Right forelimb (tissue), 1 donor: ENCODE measurements at places on chromosomes 4 and X.

- no peak for DNase-seq
These were observed 130.2 kb upstream of the KIT start for GRCh38 chr4:54527532-54527931.

DNA sequence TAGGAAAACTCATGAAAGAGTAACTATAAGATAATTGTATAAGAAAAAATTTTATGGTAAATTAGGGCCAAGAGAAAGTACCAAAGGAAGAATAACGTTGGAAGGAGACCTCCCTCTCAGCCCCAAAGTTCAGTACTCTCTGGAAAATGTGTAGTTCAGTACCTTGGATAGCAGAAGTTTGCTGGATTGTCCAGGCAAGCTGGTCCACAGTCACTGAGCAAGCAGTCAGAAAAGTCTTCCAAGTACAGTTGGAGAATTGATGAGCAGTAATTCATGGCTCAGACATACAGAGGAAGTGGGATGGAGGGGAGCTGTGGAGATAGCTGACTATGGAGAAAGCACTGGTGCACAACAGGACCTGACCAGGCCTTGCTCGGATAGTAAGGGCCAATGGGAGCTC is 598.2 kb upstream of the NDST4 start:
- no peak for DNase-seq

DNA sequence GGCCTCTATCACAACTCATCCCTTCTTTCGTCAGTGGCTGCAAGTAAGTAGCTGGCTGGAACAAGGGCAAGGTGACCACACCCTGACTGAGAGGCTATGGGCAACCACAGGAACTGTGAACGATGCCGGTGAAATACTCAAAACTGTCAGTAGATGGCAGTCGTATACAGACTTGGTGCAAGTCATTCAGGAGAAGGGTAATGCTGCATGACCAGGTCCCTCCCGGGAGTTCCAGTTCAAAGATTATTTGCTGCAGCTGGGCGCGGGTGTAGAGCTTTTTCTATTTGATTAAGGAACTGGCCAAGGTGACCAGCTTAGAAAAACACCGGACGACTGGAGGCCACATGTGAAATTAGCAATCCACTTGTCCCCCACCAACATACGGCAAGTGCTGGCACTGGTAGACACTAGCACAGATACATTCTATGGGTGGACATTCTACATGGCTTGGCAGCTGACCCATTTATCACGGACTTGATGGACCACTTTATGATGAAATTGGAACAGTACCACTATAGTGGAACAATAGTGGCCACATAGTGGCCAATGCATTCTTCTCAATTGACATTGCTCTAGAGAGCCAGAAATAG is 726.6 kb downstream of the TRAM1L1 start:
- peak; percentile 58 for DNase-seq

- no peak for DNase-seq
These were observed 6.6 kb upstream of the APLN start for GRCh38 chrX:129661369-129661768.

DNA sequence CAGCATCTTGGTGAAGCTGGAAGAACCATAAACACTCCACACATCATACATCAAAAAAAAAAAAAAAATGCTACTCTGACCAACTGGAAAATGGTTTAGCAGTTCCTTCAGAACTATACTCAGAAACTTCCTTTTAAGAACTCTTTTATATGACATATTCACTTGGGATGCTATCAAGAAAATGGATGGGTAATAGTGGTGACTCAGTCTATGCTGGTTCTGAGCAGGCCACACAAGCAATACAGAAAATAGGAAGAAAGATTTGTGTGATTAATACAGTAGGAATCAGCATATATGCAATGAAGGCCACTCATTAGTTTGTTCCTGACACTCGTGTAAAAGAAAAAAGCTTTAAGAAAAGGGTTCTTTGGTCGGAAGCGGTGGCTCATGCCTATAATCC is 123.5 kb upstream of the FAT4 start:
- DNase-seq, result no peak

DNA sequence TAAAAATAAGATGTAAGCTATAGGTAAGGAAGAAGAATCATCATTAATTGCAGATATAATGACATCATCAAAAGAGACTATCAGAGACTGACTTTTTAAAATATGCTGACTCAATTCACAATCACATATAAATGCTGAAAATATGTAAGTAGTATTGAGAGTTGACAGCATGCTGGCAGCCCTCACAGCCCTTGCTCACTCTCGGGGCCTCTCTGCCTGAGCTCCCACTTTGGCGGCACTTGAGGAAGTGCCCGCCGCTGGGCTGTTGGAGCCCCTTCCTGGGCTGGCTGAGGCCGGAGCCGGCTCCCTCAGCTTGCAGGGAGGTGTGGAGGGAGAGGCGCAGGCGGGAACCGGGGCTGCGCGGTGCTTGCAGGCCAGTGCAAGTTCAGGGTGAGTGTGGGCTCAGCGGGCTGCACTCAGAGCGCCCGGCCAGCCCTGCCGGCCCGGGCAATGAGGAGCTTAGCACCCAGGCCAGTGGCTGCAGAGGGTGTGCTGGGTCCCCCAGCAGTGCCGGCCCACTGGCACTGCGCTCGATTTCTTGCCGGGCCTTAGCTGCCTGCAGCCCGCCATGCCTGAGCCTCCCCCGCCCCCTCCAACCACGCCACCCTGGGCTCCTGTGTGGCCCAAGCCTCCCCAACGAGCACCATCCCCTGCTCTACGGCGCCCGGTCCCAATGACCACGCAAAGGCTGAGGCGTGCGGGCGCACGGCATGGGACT is 68.9 kb downstream of the RAB28 start:
- no peak for DNase-seq

DNA sequence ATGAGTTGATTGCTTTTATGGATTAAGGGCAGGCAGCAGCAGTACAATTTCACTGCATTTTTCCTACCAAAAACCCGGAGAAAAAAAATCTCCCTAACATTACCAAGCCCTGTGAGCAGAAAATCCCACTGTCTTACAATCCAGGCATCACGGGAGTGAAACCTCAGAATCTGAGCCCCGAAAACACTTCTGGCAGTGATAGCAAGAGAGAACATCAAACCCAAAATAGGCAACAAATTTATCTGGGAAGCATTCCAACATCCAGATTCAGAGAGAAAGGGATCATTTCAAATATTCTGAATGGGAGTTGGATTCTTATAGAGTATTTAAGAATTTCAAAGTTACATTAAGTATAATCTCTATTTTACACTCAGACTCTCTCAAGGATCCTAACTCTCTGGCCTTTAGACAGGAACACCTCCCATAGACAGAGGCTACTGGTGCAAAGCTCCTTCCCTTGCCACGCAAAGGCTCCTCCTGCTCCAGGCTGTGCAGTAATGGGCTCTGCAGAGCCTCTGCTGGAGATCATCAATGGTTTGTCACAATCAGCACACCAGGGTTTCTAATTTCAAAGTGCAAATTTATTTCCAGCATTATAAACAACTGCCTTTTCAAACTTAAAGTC is 256.9 kb downstream of the PARM1 start:
- DNase-seq, result no peak

DNA sequence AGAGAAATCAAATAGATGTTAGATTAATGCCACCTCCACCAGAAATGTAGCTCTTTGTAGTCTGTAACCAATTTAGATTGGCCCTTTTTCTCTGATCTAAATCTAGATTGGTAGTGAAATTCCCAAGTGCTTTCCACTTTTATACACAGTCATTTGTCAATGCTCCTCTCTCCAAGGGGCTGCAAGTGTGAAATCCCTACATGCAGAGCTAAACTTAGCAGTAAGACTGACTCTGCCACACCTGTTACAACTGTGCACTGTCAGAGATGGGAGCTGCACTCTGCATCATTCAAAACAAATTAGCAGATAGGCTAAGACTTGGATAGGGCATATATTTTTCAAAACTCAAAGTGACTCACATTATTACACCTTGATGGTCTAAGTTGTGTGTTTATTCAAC is 9.1 kb downstream of the SERTM2 start:
- no peak for DNase-seq

DNA sequence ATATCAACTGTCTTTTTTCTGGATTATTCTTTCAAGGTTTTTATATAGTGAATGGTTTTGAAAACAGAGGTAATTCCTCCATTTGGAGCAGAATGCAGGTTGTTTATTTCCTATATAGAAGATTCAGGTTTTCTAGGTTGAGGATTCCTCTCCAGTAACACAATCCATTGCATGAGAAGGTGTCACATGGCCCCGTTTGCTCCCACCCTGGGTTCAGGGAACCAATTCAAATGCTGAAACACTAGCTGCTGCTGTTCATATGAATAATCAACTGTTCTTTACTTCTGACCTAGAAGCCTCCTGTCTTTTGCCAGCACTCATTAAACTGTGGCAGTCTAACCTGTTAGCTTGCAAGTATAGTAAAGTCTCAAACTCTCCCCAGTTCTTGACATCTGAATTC is 1316.9 kb upstream of the TENM3 start:
- no peak for DNase-seq

DNA sequence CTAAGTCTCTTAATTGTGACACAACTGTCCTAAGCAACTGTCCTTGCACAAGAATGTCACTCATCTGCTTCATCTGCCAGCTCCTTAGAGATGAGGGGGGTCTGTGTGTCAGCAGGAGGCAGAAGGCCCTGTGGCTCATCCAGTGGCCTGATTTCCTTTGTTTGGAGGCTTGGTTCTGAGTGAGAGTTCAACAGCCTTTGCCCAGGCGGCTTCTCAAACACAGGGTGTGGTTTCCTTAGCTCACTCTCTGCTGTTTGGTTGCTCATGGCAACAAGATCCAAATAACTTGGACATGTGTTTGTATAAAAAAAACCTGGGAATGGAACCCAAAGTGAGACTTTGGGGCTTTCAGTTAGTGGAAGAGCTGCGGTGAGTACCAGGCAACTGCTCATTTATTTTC is 46.6 kb downstream of the MAP7D3 start:
- no peak for DNase-seq

DNA sequence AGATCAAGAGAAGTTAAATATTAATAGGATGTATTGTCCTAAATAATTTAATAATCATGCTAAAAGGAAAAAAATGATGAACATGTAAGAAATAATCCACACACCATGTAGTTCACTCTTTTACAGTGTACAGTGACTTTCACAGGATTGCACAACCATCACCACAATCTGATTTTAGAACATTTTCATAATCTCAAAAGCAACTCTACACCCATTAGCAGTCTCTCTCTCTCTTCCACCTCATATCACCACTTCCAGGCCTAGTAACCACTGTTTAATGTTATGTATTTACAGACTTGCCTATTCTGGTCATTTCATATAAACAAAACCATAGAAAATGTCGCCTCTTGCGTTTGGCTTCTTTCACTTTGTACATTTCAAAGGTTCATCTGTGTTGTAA is 153.4 kb downstream of the FSTL5 start:
- DNase-seq, result no peak

- no peak for DNase-seq
These were observed 138.3 kb upstream of the PUDP start for GRCh38 chrX:7286168-7286837.

DNA sequence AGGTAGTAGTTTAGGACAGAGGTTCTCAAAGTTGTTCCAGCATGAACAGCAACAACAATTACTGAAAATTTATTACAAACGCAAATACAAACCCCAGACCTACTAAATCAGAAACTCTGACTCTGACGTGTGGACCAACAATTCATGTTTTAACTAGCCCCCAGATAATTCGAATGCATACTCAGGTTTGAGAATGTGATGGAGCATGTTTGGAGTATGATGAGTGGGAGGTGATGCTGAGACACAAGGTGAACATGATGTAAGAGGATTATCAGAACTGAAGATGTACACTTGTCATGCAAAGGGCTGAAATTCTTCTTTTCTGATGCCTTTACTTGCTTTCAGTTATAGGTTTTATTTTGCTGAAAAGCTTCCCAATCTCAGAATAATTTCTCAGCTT is 323.0 kb downstream of the INPP4B start:
- no peak for DNase-seq

DNA sequence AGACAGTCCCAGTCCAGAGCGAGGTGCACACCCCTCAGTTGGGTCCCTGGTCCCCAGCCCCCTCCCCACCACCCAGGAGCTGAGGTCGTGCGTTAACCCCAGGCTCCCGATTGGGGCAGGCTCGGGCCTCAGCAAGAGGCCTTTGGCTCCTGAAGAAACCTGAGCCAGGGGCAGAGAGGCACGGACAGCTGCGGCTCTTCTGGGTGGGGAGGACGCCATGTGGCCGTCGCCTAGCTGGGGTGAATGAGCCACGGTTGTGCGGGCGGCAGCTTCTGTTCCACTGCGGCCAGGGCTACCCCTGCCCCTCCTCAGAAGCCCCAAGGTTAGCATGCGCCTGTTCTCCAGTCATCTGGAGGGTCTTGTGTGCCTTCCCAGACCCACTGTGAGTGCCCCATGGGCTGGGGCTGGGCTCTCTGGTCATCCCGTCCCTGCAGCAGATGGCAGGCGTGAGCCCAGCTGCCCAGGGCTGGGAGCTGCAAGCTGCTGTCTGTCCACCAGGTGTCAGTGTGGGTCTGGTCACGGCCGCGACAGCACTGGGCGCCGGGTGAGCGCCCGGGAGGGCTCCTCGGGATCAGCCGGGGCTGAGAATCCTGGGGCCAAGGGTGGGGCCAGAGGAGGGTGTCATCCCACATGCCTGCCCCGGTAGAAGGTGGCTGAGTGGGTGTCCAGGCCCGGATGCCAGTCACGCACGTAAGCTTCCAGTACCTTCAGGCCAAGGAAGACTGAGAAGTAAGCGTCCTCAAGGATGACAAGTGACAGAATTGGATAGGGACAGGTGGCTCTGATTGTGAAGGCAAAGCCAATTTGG is 21.9 kb downstream of the ATP2B3 start:
- peak; percentile 74 for DNase-seq

- no peak for DNase-seq
These were observed 12.3 kb downstream of the ATP7A start for GRCh38 chrX:77922787-77923186.

GRCh38 chr4:170671171-170671570 is 581.4 kb upstream of the AADAT start:
- DNase-seq, result no peak

DNA sequence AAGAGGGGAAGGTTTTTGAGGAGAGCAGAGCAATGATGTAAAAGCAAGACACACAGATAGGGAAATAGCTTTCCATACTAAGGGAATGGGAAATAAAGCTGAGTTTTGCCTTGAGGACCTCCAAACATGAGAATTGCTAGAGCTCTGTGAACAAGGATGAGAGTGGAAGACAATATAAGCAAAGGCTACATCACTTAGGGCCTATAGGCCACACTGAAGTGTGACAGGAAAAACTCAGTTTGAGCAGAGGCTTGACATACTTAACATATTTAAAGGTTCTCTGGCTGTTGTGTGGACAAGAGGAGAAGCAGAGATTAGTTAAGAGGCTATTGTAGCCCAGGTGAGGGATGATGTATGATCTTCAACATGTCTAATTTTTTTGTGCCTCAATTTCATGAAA is 5.3 kb upstream of the SRP72 start:
- DNase-seq, result no peak
